ENCODE measurements at places on chromosomes 7 and 10.
A peak's percentile ranks its signal among the peaks of the same experiment; 100 is the strongest.

- no peak for DNase-seq
Measured at GRCh38 chr7:129914536-129915272, 38.1 kb downstream of the UBE2H start.

DNA sequence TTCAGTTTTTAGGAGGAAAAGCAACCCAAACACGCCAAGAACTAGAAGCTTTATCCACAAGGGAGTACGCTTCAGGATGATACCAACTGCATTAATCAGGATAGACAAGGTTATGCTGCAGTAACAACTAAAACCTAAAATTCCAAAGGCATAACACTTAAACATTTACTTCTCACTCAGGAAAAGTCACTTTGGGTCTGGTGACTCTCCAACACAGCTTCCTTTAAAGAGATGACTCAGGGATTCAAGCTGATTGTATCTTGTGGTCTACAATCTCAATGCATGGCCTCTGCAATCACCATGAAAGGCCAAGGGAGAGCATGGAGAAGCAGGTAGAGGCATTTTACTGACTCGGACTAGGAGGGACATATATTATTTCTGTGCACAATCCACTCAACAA, 315.8 kb downstream of the KCNMA1 start:
- DNase-seq = no peak

GRCh38 chr10:124349996-124350280, 68.8 kb downstream of the OAT start:
- DNase-seq = no peak

DNA sequence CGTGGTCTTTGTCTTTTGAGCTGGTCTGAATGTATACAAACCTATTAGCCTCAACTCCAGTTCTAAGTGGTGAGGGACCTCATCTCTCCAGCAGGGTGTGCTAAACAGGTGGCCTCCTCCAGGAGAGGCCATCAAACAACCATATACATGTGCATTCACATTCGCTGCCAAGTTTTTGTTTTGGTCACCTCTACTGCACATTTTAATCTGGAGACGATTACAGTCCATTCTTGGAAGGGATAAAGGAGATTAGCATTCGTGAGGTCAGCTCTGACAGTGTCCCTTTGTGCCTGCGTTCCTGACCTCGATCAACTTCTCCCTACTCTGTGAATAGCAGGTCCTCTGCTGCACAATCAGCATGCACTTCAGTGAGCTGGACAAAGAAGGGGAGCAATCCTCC, 60.8 kb downstream of the RHOBTB1 start:
- no peak for DNase-seq

DNA sequence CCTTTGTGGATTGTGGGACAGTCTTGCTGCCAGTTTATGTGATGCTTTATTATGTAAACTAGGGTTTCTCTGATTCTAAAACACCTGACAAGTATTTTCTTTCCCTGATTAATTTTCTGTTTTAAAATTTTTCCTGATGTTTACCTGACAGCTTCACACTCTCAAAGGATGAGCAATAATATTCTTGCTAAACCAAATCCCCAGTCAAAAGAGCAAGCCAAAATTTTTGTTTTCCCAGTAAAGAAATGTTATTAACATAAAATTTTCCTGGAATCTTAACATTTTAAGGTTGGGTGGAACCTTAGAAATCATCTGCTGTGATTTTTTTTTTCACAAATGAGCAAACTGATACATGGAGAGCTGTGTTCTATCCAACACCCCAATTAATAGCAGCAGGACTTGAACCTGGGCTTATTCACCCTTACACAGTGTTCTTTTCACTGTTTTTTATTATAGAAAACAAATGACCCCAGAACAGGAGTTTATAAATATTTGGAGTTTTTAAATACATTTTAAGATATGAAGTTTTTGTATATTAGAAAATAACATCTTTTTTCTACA, 185.2 kb upstream of the VIPR2 start:
- no peak for DNase-seq

DNA sequence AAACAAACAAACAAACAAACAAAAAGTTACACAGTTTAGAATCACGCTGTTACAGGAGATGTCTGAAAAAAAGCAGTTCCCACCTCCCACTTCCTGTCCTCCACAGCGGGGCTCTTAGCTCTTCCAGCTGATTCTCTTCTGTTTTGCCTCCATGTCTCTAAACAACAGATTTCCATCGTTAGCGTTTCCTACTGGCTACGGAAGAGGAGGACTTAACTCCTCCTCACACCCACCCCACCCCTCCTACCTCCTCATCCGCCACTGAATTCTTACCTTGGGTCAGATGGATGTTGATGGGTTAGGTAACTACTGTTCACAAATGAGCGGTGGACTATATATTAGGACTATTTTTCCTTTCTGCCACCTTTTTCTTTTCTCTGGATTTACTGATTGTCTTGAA, 36.8 kb upstream of the NUB1 start:
- no peak for DNase-seq

DNA sequence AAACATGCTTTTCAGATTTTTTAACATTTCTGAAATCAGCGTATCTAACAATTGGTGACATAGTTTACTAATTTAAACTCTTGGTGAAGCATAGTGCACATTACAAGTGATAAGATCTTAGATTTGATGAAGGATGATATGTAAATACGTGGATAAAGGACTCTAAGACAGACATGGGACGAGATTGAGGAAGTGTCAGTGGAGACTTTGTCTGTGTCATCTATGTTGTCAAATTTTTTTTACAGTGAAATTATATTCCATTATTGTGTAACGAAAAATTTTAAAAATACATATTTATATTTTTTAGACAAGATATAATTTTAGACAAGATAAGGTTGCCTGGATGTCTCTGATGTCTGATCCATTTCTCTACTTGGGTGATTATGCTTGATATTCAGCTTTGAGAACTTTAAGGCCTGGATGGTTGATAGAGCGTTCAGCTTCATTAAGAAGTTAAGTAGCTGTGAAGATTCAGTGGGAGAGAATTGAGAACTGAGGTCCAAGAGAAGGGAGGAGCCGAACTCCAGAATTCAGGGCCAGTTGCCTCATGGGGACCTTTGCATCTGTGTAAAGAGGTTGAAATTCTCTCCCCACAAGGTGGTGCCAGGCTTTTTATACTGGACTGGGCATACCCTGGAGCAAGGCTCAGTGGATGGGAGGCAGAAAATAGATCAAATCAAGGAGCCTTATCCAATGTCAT, 62.7 kb downstream of the KAT6B start:
- no peak for DNase-seq

- DNase-seq = no peak
Measured at GRCh38 chr7:1562597-1563051, 6.6 kb upstream of the TMEM184A start.

- DNase-seq = no peak
Measured at GRCh38 chr10:74418285-74418872, 267.4 kb downstream of the ADK start.

GRCh38 chr7:132575982-132576720, at the start of gene PLXNA4:
TSS of gene PLXNA4 (minus strand) at chr7:132576470. CDS start at chr7:132508693, 67,777 bp downstream.
- no peak for DNase-seq

DNA sequence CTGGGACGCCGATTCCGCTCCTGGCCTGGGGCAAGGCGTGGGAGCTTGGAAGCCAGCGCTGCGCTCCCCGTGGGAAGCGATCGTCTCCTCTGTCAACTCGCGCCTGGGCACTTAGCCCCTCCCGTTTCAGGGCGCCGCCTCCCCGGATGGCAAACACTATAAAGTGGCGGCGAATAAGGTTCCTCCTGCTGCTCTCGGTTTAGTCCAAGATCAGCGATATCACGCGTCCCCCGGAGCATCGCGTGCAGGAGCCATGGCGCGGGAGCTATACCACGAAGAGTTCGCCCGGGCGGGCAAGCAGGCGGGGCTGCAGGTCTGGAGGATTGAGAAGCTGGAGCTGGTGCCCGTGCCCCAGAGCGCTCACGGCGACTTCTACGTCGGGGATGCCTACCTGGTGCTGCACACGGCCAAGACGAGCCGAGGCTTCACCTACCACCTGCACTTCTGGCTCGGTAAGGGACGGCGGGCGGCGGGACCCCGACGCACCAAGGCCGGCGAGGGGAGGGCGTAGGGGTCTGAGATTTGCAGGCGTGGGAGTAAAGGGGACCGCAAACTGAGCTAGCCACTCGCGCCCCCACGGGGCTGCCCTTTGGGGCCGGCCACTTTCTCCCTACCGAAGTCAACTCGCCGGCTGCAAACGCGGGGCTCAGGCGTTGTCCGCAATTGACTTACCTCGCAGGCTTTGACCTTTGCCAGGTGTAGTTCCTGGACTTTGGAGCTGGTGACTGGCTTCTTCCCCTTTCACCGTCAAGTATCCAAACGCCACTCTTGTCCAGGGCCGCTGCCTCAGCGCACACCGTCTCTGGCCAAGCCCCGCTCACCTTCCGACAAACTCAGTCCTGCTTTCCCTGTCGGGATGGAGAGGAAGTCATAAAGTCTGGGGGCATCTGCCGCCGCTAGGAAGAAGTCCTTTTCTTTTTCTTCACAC, at the start of gene SCIN:
Gene SCIN (plus strand): TSS at position 187 of the 928 bp plus-strand sequence. CDS start 67 bp downstream, at position 254.
- peak; percentile 27 for DNase-seq

DNA sequence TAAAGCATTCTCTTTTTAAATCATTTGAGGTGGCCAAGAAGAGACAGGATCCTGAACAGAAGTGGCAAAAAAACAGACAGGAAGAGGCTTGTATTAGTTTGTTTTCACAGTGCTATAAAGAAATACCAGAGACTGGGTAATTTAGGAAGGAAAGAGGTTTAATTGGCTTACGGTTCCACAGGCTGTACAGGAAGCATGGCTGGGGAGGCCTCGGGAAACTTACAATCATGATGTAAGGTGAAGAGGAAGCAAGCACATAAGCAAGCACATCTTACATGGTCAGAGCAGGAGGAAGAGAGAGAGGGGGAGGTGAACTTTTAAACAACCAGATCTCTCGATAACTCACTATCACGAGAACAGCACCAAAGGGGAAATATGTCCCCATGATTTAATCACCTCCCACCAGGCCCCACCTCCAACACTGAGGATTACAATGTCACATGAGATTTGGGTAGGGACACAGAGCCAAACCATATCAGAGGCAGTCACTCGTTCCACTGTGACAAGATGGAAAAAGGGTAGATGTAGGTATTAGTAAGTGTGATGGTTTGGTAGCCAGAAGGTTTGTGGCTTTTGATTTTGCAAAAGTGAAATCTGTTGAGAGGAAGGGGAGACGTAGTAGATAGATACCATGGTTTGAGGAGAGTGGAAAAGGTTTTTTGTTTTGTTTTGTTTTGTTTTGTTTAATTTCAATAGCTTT, 5.1 kb downstream of the MSRB2 start:
- no peak for DNase-seq

- DNase-seq = no peak
Measured at GRCh38 chr10:1643161-1643907, 94.0 kb downstream of the ADARB2 start.

GRCh38 chr7:55497521-55497920, 74.8 kb downstream of the VOPP1 start:
- no peak for DNase-seq

- no peak for DNase-seq
Measured at GRCh38 chr7:25926451-25926850, 225.5 kb upstream of the NFE2L3 start.

- DNase-seq = no peak
Measured at GRCh38 chr7:93938293-93938692, 16.8 kb downstream of the GNG11 start.

DNA sequence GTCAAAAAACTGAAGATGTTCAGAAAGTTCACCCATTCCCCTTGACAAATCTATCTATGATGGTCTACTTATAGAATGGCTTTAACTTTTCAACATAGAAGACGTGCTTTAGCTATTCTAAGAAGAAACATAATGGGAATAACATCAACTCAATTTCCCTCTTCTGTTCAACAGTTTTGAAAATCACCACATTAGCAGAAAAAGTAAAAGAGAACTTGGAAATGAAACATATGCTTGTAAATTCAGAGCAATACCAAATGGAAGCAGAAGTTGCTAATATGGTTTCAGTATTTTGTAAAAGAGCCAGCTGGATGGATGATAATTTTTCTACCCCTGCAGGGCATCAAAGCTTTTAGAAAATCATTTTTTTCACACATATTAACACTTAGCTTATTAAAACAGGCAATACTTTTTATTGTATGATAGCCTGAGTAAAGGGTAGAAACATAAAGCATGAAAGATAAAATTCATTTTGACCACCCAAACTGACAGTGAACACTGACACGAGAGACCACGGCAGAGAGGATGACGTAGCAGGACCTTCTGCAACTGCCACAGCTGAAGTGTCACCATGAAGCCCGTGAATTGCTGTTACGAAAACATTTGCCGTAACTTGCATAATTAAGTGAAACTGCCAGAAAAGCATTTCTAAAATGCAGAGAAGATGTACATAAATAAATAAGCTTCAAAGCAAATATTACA, 39.2 kb upstream of the FEZF1 start:
- DNase-seq = no peak

DNA sequence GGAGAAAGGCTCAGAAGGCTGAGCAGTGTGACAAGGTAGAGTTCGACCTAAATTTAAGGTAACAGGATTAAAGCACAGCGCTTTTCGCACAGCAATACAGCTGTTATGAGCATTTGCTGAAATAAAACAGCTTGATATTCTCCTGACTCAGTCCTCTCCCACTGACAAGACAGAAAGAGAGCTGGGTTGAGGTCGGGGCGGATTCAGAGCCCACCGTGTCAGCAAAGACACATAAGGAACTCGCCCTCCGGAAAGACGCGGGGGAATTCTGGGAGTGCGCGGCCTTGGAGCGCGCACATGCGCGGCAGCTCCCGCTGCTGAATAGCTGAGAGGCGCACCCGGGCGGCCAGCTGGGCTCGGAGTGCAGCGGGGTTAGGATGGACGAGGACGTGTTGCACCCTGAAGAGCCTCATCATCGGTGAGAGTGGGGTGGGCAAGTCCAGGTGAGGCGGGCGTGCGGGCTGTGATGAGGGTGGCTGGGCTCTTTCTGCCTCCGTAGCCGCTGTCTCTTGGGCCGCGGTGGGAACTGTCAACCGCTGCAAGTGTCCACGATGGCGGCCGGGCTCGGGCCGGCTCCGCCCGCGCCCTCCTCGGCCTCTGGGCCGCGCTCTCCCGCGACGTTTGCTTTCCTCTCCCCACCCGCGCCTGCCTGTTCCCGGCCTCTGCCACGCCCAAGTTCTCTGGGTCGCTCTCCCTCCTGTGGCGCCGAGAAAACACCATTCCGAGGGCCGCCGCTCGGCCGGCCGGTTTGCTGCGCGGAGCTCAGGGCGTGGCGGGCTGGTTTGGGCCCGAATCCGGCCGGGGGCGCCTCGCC, 120.6 kb downstream of the LYZL1 start:
- peak; percentile 32 for DNase-seq

DNA sequence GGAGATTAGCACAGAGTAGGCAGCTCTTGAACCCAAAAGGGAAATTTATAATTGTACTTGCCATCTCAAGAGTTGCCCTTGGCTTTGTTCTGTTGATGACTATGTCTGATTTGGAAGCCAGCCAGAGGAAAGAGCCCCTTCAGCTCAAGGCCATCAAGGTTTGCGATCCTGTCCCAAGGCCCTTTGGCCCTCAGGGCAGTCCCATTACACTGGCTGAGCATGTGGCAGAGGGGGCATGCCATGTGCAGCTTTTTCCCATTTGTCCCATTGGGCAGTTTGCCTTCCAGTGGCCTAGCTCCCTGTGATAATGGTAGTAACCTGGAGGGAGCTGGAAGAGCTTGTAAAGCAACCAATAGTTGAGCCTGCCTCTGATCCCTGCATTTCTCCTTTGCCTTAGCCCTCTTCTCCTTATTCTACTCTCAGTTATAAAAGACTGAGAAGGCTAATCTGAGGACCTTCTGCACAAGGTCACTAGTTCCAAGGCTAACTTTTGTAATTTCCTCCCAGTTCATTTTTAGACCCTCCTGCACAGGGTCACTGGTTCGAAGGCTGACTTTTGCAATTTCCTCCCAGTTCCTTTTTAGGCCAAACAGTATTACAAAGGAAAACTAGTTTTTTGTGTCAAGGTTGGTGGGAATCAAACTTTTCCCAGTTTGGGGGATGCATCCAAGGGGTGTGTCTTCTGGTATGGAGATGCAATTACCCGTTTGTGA, 31.0 kb upstream of the ARHGAP12 start:
- no peak for DNase-seq
